ENCODE measurements at places on chromosomes 1 and 21.

DNA sequence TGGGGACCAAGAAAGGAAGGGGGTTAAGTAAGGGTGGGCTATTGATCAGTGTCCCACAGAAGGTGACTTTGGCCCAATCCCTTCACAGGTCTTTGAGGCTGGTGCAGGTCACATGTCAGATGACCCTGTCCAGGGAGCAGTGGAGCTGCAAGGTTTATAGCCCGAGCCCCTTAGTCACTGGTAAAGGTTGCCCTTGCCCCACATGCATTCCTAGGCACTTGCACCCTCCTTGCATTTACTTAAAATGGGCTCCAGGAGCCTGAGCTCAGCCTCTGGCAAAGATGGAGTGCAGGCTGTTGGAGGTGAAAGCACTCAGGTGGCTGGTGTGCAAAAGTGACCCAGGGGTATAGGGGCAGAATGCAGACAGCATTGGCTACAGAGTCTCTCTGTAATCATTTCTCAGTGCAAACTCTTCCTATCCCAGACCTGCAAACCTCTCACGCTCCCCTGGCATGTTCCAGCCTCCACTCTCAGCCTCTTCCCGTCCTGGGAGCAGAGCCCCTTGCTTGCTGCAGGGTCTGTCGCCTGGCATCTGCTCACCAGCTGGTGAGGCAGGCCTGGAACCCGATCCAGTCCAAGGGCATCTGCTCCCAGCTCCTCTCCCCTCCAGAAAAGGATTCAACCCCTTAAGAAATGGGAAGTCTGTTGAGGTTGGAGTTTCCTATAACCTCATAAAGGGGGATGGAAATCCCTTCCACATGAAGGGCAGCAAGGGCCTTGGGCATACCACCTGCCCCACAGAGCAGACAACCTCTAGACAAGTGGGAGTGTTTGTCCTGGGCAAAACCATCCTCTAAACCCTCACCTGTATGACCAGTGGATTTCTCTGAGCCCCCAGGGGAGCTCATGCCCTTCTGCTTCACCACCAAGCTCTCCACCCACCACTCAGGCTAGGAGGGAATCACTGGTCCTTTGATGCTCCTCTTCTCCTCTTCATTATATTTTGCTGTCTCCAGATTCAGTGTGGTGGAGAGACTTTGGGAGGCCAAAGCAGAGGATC, 23.1 kb upstream of the PTPRF start:
- no peak for DNase-seq

GRCh38 chr1:245898581-245898980, 608.5 kb downstream of the SMYD3 start:
- DNase-seq = no peak

- DNase-seq = peak; percentile 52
These were observed at the start of gene S100A11 for GRCh38 chr1:152036267-152037216. TSS of gene S100A11 (minus strand) at chr1:152037004. CDS start at chr1:152036915, 89 bp downstream.

DNA sequence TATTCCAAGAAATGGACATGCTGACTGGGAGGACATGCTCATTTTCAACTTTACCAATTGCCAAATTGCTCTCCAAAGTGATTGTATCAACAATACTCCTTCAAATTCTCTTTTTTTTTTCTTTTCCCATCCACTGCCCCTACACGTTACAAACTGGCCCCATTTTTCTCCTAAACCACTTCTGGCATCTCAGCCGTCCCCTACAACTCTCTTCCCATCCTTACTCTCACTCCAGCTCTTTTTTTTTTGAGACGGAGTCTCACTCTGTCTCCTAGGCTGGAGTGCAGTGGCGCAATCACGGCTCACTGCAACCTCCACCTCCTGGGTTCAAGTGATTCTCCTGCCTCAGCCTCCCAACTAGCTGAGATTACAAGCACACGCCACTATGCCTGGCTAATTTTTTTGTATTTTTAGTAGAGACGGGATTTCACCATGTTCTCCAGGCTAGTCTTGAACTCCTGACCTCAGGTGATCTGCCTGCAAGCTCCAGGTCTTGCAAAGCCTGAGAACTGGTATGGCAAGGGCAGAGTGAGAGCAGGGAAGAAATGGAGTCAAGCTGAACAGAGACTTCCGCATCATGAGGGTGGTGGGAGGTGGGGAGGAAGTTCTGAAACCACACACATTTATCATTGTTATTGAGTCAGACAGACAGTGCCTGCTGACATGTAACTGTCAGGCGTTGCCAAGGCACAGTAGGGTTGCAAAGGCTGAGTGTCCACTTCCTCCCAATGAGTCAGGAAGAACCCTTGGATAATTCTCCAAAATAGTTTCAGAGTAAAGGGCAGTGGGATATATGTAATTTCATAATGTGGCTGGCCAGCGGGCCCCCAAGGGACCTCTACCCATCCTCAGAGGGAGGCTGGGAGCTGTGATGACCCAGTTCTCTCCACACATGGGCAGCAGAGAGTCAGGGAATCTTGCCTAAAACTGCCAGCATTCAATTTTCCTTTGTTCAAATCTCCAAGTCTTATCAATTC, 17.4 kb downstream of the CELA3A start:
- DNase-seq = peak; percentile 24

GRCh38 chr1:247281001-247281574, 25.2 kb downstream of the VN1R5 start:
- DNase-seq = no peak
